ENCODE measurements at places on chromosomes 6 and 20.

DNA sequence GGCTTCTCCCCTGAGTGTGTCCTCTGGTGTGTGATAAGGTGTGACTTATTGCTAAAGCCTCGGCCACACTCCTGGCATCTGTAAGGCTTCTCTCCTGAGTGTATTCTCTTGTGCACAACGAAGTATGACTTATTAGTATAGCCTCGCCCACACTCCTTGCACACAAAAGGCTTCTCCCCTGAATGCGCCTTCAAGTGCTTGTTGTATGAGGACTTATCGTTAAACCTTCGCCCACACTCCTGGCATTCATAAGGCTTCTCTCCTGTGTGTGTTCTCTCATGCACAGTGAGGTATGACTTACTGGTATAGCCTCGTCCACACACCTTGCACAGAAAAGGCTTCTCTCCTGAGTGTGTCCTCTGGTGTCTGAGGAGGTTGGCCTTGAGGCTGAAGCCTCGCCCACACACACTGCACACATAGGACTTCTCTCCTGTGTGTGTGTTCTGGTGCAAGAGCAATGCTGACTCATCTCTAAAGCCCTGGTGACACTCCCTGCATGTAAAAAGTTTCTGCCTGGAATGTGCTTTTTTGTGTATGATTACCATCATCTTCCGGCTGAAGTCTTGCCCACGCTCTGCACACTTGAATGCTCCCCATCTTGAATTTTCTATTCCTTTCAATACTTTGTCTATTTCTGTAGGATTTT, 20.4 kb downstream of the ZNF337 start:
- peak; percentile 42 for DNase-seq

DNA sequence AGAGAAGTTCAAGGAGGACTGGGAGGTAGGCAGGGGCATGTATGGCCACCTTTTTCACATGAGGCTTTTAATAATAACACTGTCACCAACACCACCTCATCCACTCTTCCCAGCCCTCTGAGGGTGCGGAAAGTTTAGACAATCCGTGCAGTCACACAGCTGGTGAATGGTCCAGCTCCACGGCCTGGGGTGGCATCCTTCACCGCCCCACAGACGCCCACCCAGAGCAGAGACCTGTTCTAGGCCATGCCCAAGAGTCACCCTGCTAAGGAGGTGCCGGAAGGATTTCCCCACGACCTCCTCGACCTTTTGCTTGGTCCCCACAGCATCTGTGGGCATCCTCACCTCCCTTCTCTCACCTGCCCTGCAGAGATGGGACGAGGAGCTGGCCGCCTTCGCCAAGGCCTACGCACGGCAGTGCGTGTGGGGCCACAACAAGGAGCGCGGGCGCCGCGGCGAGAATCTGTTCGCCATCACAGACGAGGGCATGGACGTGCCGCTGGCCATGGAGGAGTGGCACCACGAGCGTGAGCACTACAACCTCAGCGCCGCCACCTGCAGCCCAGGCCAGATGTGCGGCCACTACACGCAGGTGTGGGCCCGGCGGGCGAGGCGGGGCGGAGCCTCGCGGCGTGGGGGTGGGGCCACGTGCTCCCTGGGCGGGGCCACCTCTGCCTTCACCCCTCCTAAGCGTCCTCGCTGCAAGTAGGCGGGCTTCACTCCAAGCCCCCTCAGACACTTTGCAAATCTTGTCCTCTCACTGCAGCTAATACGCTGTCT, 4.4 kb downstream of the PI16 start:
- no peak for DNase-seq

- peak; percentile 93 for DNase-seq
Measured at GRCh38 chr6:54335871-54336270, 27.6 kb downstream of the TINAG start.

DNA sequence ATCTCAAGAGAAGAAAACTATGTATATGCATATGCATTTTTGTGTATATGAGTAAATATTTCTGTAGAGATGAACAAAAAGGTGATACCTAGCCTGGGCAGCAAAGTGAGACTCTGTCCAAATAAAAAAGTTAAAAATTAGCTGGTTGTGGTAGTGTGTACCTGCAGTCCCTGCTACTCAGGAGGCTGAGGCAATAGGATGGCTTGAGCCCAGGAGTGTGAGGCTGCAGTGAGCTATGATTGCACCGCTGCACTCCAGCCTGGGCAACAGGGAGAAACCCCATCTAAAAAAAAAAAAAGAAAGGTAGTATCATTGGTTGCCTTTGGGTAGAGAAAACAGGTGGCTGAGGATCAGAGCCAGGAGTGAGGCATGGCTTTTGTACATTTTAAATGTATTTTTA, 50.9 kb downstream of the KLHL31 start:
- DNase-seq, result no peak

DNA sequence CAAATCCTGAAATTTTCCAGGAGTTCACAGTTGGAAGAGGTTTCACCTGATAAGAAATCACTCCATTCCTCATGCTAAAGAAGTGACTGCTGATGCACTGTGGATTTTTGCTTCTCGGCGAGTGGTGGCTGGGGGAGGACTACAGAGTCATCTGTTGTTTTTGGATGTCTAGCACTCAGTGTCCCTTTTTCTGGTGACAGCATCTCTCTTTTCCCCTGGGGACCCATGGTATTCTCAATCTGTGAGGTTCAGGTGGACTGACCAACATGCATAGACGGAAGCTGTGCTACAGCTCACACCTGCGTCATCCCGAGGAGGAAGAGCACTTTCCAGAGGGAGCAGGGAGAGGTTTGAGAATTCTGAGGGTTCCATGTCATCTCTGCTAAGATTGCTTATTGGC, 42.7 kb upstream of the ZNF831 start:
- no peak for DNase-seq

- no peak for DNase-seq
Measured at GRCh38 chr6:11188161-11188915, 44.1 kb downstream of the NEDD9 start.

- DNase-seq, result no peak
Measured at GRCh38 chr6:168525114-168525513, 84.1 kb downstream of the SMOC2 start.

GRCh38 chr6:161422710-161423680, 149.1 kb upstream of the AGPAT4 start:
- DNase-seq, result no peak

GRCh38 chr6:56772737-56773184, 130.1 kb upstream of the DST start:
- peak; percentile 38 for DNase-seq

- no peak for DNase-seq
Measured at GRCh38 chr6:169960003-169960344, 208.6 kb downstream of the ERMARD start.

DNA sequence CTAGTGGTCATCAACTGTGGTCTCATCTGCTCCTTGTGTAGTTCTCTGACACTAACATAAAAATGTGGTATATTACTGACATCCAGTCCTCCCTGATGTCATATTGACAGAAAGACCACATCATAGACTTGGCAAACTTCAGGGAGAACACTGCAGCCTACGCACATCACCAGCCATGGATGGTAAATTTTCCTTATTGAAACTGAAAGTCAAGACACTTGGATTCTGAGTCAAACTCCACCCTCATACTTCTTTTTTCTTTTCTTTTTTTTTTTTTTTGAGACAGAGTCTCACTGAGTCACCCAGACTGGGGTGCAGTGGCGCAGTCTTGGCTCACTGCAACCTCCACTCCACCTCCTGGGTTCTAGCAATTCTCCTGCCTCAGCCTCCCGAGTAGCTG, 25.4 kb downstream of the NDRG3 start:
- DNase-seq, result no peak

DNA sequence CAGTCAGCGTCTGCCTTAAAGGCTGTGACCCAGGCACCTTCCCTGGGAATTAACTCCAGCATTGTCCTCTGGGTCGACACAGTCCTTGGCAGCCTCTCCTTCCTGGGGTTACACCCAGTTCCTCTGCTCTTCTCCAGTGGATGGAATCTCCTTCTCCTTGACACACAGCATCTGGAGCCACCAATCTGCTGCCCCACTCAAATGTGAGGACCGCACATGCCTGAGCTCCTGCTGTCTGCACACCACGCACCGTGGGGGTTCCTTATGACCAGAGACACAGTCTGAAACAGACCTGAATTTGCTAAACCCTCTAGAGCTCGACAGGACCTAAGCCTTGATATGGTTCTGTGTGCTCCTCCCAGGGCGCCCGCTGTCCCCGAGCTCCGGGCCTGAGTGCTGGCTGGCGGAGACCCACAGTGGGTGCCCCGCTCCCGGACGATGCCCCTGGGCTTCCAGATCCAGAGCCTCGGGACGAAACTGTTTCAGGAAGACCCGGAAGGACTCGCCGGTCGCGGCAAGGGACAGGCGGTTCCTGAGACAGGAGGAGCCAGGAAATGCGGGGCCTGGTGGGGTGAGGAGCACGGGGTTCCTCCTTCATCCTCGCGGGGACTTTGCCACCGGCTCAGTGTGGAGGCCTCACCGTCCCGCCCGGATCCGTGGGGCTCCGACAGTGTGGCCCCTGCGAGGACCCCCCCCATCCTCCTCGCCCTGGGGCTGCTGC, 2.5 kb upstream of the RAET1G start:
- DNase-seq, result no peak

GRCh38 chr6:29961966-29962365, 19.6 kb downstream of the HLA-A start:
- DNase-seq, result no peak

DNA sequence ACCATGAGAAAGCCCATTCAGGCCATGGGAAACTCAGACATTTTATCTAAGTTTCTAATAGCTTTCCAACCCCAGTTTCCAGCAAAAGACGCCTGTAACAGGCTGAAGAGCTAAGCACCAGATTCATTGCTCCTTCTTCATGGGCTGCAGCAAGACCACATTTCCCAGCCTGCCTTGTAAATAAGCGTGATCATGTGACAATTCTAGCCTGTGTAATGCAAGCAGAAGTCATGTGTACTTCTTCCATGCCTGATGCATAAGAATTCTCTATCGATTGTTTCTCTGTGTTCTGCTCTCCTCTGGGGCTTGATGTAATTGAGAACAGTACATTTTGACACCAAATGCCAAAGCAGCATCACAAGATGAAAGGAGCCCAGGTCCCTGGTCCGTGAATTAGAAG, 6.8 kb downstream of the PCSK2 start:
- DNase-seq, result no peak

DNA sequence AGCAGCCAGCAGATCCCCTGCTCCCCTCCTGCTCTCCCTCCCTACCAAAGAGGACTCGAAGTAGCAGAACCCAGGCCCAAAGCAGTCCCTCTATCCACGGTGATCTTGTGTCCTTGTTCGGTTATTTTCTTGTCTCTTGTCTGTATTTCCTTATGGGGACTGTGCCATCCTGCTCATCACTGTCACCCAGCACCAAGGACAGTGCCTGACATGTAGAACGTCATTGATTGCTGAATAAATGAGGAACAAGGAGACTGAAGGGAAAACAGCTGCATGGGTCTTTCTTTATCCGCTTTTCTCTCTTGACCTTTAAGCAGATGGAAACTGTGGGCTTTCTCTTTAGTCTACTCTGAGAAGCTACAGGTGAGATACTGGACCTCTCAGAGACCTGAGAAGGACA, 29.4 kb upstream of the ZNF831 start:
- no peak for DNase-seq

DNA sequence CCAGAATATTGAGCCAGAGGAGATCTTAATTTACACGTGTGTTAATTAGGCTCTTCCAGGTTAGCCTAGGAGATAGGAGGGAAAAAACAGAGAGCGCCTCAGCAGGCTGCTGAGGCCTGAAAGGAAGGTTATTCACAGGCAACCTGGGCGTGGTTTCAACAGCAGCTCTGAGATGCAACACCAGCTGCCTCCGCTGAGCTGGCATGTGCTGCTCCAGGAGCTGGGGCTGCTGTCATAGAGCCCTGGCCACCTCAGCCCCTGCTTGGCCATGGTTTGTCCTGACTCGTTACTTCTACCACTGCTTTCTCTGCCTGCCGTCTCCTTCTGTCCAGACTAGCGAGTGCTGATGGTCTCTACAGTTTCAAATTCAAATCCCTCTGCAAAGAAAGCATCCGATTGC, 32.4 kb upstream of the RPP40 start:
- DNase-seq, result no peak

- no peak for DNase-seq
Measured at GRCh38 chr6:52417675-52418111, 2.4 kb upstream of the EFHC1 start.

- DNase-seq, result no peak
Measured at GRCh38 chr20:50318710-50319109, 128.1 kb downstream of the CEBPB start.

GRCh38 chr6:134002821-134003220, 49.6 kb downstream of the SLC2A12 start:
- DNase-seq, result no peak

GRCh38 chr20:13331536-13331935, 110.5 kb downstream of the ISM1 start:
- no peak for DNase-seq

DNA sequence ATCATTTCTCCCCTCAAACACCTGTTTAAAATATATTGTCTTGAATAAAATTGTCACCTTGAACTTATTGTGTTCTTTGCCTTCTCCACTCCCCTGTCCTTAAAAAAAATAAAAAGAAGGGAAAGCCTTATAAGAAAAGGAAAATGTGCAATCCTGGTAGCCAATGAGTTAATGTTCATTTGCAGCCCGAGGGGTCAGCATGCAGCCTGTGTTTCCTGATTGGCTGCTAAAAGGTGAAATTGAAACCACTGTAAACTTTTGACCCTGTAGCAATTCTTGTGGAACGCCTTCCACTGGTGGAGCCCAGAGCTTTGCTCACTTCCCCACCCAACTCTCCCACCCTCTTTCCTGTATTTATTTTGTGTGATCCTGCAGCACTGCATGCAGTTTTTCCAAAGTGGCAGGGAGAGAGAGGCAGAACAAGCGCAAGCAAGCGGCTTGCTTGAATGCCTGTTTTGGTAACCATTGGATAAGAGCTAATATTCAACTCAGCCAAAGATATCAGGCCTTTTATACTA, 74.9 kb downstream of the NCOA3 start:
- no peak for DNase-seq

GRCh38 chr6:29943053-29943966, 978 bp downstream of the HLA-A start:
- DNase-seq, result no peak

DNA sequence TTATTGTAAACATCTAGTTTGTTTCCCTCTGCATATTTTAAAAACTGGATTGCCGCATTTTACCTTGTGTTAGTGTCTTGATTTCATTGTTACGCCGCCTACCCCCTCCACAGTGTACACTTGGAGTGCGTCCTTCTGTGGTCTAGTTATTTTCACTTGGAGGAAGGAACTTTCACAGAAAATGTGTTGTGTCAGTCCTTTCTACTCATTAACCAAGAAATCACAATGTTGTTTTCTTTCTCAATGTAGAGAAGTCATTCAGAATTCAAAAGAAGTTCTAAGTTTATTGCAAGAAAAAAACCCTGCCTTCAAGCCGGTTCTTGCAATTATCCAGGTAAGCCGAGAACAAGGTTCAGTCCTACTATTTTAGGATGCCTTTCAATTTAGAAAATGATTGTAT, 10.3 kb downstream of the MTHFD1L start:
- no peak for DNase-seq

GRCh38 chr20:23120936-23121750, 35.0 kb upstream of the CD93 start:
- DNase-seq, result no peak

GRCh38 chr20:63636752-63637628, 10.1 kb upstream of the GMEB2 start:
- no peak for DNase-seq

- DNase-seq, result no peak
Measured at GRCh38 chr6:37743926-37744325, 46.2 kb upstream of the MDGA1 start.

Data from AG04449 (cell line).